ENCODE measurements at places on chromosomes 1 and 21.

DNA sequence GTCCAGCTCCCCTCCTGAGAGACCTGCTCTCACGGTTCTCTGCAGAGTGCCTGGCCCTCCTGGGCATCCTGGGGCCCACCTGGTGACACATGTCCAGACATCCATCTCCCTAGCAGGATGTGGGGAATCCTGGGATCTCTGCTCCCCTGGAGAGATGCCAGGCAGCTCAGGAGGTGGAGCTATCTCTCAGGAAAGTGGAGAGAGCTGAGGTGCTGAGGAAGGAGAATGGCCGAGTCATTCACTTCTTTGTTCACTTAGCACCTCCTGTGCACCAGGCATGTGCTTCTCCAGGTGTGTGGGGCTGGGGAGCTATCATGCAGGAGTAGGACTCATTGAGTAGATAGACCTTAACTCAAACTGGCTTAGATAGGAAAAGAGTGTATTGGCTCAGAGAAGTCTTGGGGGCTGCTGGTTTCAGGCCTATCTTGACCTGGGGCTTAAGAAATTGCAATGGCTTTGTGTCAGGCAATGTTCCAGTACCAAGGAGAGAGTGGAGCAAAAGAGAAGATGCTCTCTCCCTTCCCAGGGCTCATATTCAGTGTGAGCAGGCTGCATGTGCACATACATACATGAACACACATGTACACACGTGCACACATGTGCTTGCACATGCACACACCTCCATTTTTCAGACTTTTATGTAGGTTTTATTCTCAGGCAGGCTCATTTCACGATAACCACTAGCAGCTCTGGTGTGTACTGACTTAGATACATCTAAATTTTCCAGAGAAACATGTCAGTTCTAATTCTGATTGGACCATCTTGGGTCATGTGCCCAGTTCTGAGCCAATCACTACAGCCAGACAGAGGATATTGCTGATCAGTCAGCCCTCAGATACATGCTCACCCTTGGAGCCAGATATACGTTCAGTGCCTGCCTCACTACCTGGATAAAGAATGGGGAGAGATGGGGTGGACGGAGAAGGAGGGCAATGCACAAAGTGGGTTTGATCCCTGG lies 437.6 kb downstream of the PTPRU start:
- DNase-seq: no peak

DNA sequence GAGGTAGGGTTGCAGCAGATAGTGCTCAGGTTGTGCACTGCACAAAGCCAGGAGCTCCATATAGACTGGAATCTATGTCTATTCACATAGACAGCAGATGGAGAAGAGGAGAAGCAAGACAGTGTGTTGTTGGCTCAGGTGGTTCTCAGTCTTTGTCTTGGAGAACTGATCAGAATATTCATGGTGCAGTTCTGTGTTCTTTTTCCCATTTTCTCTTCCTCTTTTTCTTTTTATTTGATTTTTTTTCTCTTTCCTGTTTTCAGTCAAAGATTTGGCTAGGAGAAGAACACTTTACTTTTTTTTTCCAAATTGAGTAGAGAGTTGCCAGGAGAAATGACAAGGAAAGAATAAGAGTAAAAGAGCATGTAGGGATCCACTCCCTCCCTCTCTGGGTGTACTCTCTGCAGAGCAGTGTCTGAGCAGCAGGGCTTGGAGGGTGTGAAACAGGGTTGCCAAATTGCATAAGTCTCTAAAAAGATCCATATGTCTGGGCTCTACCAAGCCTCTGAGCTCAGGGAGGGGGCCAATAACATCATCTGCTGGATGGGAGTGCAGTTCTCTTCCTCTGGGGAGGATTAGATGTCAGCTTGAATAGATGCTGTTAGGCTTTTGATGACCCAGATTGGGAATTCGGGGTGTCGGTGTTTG lies 8.7 kb upstream of the CD34 start:
- no peak for DNase-seq

DNA sequence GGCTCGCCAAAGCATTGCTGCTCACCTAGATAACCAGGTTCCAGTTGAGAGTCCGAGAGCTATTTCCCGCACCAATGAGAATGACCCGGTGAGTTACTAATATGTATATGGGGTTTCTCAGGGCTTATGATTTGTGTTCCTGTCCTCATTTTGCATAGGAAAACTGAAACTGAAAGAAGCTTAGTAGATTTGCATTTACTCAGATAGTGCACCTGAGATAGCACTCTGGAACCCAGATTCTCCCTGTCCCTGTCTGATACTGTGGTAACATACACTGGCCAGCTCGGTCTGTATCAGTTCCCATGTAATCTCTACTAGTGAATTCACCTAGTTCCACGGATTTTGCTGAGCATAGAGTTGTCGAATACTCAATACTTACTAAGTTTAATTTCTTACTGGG lies 28.1 kb downstream of the DAP3 start:
- peak; percentile 96 for DNase-seq

GRCh38 chr1:8747879-8748825 lies 69.3 kb downstream of the RERE start:
- DNase-seq: no peak

DNA sequence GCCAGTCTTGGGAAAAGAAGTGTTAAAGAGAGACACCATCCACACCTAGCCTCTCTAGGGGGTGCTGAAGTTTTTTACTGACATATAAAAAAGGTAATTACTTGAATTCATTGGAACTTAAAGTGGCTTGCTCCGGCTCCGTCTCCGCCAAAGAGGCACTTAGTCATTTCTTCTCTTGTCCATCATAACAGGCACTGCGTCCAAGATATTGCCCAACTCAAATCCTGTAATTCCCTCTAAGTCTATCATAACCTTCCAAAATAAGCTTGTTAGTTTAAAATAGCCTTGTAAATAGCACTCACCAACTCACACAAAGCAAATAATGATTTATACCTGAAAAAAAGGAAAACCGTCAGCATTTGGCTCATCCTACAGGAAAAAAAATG lies 160.5 kb downstream of the ZBTB18 start:
- DNase-seq: no peak

- no peak for DNase-seq
Observed at GRCh38 chr1:119007670-119008482, 19.7 kb upstream of the TBX15 start.

- DNase-seq: no peak
Observed at GRCh38 chr21:20258542-20258941, 739.7 kb upstream of the NCAM2 start.

DNA sequence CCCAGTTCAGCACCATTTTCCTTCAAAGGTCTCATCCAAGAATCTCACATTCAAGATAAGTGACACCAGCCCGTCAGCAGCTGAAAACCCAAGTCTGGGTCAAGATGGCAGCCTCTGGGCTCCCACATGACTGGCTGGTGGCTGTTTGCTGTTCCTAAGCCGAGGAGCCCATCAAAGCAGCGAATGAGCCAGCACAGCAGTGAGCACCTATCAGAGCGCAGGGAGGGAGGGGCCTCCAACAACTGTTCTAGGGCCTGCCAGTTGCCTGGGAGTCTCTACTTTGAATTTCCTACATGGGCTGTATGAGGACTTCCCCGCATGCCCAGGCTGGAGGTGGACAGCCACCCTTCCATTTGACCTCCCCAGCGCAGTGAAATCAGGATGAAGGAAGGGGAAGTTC lies 102.7 kb downstream of the ADARB1 start:
- DNase-seq: no peak

GRCh38 chr1:90986953-90987352 lies 34.9 kb downstream of the ZNF644 start:
- no peak for DNase-seq

GRCh38 chr1:65360648-65361047 lies 51.3 kb downstream of the DNAJC6 start:
- no peak for DNase-seq

- no peak for DNase-seq
Observed at GRCh38 chr1:1135339-1136136, 19.6 kb upstream of the C1orf159 start.

- peak; percentile 21 for DNase-seq
Observed at GRCh38 chr1:28259934-28260802, 850 bp downstream of the SESN2 start.

GRCh38 chr1:223010582-223011504 lies 132.2 kb downstream of the TLR5 start:
- DNase-seq: no peak

All from MM.1S (cell line).